Tongue (tissue), 3 donors: ENCODE measurements at places on chromosomes 1 and 21.

DNA sequence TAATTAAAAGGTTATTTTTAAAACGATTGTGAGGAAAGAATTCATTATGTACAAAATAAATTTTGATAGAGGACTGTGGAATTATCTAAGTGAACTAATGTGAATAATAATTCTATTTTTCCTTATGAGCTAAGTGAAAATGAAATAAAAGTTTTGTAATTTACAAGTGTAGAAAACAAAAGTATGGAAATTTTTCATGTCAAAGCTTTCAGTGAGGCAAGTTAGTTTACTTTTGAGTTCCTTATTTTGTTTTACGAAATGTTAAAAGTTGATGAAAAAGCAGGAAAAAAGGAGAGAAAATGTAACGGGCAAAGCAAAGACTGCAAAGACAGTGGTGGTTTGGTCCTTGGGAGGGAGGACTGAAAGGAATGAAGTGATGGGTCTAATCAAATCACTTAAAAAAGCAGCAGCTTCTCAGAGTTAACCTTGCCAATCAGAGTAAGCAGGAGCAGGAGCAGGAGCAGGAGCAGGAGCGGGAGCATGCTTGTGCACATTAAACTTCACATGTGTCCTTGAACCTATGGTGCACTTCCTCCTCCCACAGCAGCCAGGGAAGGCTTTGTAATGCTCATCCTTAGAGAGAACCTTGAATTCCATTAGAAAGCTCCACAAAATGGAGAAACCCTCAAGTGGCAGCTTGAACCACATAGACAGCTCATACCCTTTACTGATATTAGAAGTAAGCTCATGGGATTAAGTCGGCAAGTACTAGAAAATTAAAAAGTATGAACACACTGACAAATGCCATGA is 133.4 kb downstream of the LHX4 start:
- DNase-seq = no peak

- no peak for DNase-seq
Observed at GRCh38 chr1:182476625-182477024, 26.7 kb downstream of the RGSL1 start.

- no peak for DNase-seq
Observed at GRCh38 chr21:44723177-44724131, 12.1 kb upstream of the TSPEAR start.

GRCh38 chr1:184624626-184625025 is 130.0 kb downstream of the EDEM3 start:
- no peak for DNase-seq

DNA sequence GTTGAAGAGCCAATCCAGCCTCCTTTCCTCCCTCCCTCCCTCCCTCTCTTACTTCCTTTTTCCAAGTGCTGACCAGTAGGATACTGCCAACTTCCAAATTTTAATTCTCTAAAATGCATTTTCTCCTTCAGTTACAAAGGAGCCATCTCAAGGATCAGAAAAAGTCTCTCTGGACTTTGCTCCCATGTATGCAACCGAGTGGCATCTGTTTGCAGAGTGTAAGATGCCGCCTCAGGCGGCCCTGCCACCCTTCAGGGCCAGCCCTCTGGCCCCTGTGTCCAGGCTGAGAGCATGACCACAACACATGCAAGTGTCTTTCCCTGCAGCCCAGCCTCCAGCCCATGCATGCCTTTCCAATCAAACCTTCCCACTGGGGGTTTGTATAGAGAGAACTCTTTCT is 205.3 kb upstream of the RAB4A start:
- no peak for DNase-seq

GRCh38 chr21:33872881-33873515 is 42.6 kb downstream of the ATP5PO start:
- no peak for DNase-seq

- DNase-seq = no peak
Observed at GRCh38 chr21:36706951-36707762, 8.2 kb downstream of the SIM2 start.

DNA sequence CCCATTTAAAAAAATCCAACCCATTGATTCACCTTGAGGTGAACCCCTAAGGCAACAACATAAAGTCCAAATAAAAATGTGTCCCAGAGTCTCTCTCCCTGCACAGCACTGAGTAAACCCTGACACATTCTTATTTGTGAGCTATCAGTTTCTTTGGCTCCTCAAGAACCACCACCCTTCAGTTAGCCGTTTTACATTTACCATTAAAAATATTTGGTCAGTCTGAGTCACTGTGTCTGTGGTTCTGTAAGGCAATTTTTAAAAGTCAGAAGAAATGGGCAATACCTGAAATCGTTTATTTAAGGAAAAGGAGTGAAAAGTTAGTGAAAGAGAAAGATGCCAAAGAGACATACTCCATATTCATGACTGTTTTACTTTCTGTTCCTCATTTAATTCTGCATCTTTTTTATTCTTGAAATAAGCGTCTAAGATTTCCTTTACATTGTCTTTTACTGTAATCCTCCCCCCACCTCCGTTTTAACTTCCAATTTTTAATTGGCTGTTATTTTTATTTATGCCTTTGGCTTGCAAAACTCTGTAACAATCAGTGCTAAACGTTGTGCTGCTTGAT is 91.7 kb upstream of the IVNS1ABP start:
- DNase-seq = no peak

- DNase-seq = no peak
Observed at GRCh38 chr1:15749399-15750291, 7.3 kb downstream of the TMEM82 start.

GRCh38 chr1:154657556-154657955 is 49.6 kb upstream of the ADAR start:
- no peak for DNase-seq

GRCh38 chr1:215045698-215046308 is 36.7 kb upstream of the KCNK2 start:
- DNase-seq = no peak

DNA sequence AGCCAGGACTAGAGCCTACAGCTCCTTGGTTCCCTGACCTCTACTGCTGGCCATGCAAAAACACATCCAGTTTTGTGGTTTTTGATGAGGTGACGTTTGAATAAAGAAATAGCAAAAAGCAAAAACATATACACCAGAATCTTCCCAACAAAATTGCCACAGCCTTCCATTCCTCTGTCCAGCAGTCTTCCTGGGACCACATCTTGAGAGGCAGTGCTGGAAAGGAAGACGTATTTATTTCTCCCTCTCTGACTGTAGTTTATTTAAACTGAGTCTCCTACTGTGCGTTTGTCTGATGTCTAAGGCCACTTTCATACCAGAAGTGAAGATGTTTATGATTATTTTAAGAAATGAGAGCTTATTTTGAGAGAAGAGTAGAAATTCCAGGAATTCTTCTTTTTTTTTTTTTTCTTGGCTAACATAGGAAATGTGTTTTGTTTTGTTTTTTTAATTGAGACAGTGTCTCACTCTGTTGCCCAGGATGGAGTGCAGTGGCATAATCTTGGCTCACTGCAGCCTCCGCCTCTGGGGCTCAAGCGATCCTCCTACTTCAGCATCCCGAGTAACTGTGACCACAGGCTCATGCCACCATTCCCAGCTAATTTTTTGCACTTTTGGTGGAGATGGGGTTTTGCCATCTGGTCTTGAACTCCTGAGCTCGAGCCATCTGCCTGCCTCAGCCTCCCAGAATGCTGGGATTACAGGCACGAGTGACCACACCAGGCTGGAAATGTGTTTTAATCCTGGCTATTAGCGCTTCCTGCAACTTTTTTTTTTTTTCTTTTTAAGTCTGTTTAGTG is 118.5 kb downstream of the ITSN1 start:
- no peak for DNase-seq

GRCh38 chr1:170041423-170042192 is 32.9 kb downstream of the KIFAP3 start:
- no peak for DNase-seq

- no peak for DNase-seq
Observed at GRCh38 chr21:46369520-46370235, 45.7 kb downstream of the PCNT start.

DNA sequence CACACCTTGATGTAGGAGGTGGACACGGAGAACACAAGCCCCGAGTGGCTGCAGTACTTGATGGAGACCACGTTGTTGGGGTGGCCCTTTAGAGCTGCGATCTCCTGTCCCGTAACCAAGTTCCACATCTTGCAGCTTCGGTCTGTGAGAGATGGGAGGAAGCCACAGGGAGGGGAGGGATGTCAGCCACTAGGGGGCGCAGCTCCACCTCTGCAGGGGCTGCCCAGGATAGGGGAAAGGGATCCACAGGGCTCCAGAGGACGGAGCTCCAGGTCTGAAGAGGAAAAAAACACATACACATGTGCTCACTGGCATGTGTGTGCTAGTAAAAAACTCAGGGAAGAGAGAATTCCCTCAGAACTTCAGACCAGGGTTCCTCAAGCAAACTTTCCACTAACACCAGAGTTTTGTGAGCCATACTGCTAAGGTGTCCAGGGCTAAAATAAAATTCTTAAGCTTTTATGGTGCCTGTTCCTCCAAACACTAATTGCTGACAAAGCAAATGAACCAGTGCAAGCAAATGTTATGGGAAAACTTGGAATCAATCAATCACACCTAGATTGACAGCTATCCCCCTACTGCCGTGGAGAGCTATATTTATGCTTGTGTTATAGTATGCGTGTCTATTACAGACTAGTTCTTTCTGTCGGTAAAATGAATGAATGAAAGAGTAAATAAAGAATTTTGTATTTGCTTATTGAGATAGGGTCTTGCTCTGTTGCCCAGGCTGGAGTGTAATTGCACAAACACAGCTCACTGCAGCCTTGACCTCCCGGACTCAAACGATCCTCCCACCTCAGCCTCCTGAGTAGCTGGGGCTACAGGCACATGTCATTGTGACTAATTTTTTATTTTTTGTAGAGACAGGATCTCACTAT is 43.7 kb downstream of the KIF21B start:
- DNase-seq = no peak

DNA sequence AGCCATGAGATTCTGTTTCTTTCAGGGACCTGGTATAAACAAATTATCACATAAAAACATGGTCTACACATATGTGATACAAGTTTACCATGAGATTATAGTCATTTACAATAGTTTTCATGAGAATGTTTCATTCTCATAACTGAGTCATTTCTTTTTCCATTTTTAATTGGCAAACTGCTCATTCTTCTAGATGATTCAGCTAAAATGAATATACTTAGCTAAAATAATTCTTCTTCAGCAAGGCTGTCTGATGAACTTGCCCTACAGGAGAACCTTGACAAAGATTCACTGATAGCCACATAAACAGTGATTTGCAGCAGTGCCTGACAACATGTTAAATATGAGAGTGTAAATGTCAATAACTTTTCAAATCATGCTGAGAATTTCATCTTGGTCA is 253.2 kb downstream of the FMN2 start:
- DNase-seq = no peak

DNA sequence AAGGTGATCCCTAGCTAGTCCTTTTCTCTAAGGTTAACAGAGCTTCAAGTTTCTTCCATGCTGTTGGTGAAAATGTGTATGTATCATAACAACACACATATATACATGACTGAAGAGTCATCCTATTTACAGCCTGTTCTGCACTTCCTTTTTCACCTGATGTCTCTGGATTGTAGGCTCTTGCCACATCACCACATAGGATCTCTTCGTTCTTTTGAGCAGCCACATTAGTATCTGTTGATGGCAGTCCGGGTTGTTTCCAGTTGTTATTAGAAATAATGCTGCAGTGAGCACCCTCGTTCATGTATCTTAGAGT is 19.7 kb downstream of the MRPL37 start:
- DNase-seq = no peak

DNA sequence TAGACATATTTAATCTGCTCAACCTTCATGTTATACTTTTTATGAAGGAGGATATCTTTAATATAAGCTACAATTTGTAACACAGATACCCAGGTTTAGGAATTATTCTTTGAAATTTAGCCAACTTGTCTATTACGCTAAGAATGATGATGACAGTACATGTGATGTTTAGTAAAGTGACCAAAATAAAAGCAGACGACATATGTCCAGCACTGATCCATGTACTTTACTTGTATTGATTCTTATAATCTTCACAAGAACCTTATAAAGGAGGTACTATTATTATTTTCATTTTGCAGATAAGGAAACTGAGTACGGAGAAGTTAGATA is 37.2 kb upstream of the ATG4C start:
- no peak for DNase-seq

DNA sequence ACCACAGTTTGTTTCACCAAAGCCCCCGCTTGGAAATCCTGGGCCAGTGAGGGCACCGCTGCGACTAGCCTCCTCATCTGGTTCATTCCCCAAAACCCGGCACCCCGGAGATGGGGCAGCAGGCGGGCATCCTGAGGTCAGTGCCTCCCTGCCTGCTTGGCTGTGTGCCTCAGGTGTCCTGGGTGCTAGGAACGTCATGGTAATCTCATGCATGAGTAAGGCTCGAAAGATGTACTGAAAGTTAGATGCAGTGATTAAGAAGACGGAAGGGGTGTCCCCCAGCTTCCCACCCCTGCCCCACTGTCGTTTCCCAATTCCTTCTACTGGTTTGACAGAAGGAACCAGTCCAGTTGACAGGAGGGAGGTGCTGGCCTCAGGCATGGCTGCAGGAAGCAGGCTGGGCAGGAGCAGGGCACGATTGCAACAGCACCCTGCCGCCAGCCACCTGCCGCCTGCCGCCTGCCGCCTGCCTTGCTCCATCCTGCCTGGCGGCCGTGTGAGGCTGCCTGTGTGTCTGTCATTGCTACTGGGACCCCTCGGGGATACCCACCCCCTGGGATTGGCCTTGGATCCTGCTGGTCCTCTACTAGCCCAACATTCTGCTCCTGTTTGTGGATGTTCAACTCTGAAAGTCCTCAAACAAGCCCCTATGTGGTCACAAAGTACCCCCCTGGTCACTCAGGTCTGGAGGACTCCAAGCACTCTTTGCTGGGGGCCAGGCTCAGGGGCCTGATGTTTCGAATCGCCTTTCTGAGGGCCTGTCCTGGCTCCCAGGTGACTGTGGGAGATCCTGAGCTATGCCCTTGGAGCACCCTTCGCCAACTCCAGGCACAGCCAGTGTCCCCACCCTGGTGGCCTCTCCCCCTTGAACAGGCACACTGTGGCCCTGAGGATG is 73.0 kb upstream of the IFFO2 start:
- no peak for DNase-seq

DNA sequence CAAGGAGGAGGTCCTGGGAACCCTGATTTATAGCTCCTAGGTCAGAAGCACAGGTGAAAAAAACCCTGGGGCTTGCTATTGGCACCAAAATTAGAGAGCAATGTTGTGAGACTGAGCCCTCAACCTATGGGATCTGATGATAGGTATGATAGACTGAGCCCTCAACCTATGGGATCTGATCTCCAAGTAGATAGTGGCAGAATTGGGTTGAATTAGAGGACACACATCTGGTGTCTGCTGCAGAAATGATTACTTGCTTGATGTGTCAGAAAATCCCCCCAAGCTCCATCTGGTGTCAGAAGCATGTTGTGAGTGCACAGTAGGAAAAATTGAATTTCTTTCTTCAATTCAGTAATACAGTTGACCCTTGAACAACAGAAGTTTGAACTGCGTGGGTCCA is 62.4 kb downstream of the MAP3K21 start:
- DNase-seq = no peak

GRCh38 chr1:111792249-111792648 is 36.5 kb downstream of the DDX20 start:
- no peak for DNase-seq
